AG04450 (cell line): ENCODE measurements at places on chromosomes 3 and 15.

DNA sequence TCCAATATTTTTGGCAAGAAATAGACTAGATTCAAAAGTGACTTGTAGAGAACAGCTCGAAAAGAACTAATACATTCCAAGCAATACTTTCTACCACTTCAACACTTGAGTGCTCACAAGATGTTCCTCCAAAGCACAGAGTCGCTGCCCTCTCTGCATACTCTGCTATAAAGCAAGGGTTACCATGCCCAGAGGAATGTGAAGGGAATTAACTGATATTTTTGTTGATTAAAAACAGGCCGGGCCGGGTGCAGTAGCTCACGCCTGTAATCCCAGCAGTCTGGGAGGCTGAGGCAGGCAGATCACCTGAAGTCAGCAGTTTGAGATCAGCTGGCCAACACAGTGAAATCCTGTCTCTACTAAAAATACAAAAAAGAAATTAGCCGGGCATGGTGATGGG lies 57.6 kb upstream of the CSPG5 start:
- DNase-seq = no peak

DNA sequence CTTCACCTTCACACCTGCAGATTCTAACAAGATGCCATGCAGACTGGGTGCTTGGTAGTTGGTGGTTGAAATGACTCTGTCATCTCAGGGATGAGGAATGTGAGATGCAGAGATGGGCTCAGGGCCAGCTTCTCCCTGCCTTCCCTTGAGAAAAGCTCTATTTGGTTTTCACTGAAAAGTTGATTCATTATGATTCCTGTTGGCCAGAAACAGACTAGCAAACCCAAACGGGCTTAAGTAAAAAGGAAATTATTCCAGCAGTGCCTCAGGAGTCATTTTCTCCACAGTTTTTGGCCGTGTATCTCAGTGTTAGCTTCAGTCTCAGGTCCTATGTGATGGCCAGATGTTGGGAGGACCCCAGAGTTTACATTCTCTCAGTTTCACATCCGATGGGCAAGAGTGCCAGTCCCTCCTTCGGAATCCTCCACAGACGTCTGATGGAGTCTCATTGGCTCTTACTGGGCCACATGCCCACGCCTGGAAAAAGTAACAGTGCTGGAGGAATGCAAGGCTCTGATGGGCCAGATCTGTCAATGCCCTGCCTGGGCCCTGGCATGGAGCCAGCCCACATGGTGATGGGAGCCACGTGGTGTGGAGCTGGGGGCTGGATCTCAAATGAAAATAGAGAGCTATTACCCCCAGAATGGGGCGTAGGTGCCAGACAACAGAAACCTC lies 22.3 kb upstream of the SACM1L start:
- DNase-seq = no peak

DNA sequence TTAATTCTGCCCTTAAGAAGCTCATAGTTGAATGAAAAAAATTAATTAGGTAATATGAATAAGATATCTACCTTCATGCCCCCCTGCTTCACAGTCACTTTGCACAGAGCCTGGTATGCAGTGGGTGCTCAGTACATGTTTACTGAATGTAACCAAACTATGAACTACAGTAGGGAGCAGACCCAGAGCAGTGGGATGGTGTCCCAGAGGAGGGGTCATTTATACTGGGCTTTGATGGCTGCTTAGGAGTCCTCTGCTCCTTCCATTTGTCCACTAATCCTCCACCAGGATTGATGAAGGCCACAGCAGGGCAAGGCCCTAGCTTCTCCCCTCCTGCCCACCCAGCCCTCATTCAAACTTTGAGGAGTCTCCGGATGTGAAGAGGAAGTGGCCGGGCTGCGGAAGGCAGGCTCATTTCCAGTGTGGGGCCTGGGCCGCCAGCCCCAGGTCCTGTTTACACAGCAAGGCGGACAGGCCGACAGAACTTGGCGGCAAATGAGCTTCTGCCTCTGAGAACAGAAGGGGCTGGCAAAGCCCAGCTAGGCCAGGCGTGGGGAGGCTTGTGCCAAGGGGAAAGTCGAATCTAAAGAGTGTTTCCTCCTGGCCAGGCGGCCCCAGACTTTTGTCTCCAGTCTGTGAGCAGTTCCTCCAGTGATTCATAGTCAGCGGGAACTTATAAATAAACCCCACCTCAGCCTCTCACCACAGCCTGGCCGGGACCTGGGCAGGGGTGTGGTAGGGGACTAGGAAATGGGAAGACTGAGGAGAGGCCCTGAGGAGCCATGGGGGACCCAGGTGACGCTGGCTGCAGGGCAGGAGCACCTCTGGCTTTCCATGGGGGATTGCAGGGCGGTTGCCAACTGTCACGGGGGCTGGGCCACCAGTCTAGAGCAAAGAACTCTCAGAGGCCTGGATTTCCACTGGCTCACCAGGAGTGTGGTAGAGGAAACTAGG lies 51.6 kb upstream of the LCTL start:
- DNase-seq = peak; percentile 38

DNA sequence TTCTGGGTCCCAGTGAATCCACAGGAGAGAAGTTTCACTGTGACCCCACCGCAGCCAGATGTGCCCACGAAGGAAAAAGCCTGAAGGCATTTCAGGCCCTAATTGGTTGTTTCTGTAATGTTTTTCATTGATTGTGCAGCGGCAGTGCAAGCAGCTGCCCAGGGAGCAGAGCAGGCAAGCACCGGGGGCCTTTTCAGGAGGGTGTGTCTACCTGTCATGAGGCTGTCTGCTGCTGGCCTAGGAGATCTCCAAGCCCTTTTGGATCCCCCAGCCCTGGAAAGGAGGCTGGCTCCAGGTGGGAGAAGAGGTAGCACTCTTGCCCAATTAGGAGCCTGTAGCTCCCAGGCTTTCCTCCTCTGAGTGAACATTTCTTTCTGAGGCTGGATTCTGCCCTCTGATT lies 108.8 kb downstream of the EPHB1 start:
- DNase-seq = no peak

- no peak for DNase-seq
These were observed 35.0 kb upstream of the COLQ start for GRCh38 chr3:15556512-15556911.

DNA sequence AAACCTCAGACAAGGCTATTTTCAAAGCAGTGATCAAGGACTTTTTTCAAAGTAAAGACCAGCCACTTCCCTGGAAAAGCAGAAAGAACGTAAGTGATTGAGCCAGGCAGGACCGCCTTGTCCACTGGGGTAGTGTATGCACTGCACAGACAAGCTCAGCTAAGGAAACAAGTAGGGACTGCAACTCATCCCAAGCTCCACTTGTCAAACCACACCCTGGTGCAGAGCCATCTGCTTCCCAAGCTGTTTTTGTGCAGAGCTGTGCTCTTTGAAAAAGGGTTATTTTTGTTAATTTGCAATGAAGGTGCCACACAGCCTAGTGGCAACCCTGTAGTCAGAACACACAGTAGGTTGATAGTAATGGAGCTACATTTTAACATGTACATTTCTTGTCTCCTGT lies 193.3 kb downstream of the ADAMTS9 start:
- no peak for DNase-seq
